ENCODE measurements at places on chromosomes 7 and 10.

GRCh38 chr10:74103560-74104258, 46.9 kb downstream of the AP3M1 start:
- no peak for DNase-seq

DNA sequence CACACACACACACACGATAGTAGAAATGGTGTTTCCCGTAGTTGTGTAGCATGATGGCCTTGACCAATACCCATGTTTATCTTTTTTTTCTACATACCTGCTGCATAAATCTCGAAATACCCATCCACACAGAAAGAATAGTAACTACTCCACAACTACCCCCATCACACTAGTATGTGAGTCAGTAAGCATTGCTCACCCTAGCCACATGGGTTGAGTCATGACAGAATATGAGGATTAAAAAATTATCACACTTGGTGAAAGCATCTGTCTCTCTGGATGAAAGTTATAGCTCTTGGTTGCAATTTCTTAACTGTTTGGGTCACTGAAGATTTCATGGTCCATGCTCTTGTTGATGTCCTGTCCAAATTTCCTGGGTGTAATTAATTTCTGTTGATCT, 103.4 kb upstream of the MDFIC start:
- DNase-seq = no peak

DNA sequence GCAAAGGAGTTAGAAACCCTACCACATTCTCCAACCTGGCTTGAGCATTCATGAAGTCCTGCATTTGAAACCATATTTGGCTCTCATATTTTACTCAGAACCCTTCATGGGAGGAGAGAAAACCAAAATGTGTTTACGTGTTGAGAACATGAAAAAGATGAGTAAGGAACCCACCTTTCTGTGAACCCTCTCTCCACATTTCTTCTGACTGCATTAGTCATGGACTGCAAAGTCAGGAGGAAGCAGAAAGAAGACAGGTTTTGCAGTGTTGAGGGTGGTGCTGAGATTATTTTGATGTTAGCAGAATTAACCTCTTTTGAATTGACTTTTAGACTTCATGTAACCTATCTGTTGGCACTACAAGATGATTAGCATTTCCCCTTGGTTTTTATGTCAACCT, 4.9 kb downstream of the IFIT1B start:
- DNase-seq = no peak

DNA sequence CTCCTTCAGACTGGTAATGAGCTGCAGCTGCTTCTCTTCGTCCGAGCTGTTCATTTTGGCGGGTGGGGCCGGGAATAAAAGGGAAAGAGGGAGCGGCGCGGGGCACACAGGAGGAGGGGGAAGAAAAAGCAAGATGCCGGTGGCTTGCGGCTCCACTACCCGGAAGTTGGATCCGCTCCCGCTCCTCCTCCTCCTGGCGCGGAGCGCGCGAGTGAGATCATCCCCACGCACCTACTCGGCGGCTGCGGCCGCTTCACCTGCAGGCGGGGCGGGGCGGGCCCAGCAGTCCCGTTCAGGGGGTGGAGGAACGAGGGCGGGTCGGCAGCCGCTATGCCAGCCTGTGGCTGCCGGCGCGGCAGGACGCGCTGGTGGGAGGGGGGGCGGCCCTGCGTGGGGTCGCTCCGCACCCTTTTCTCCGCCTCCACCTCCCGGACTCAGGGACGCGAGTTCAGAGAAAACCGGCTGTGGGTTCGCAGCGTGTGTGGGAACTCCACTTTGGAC, at the start of gene SHTN1:
Gene SHTN1, minus strand, starts transcription at position 162 of the 501 bp plus-strand sequence. Its CDS starts 108 bp downstream, at position 54.
- DNase-seq = no peak

GRCh38 chr10:126135941-126136595, 239.7 kb downstream of the FANK1 start:
- peak; percentile 46 for DNase-seq

- DNase-seq = no peak
These were observed 1.6 kb downstream of the PSAP start for GRCh38 chr10:71849461-71849908.

DNA sequence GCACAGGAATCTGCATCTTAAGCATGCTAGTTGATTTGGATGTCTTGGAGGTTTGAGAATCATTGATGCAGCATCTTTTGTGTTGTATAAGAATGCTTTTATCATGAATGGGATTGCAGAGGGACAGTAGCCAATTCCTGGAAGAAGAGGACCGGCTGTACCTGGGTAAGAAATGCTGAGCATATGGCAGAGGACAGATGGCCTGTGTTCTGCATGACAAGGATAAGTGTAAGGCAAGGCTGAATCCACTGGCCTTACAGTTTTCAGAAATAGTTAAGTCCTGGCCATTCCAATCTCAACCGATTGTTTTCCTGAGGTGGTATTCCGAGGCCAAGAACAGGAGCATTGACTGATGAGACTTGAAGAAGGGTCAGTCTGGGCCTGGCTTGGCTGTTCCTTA, 24.4 kb upstream of the KBTBD2 start:
- no peak for DNase-seq

GRCh38 chr10:30396698-30397097, 37.3 kb upstream of the MAP3K8 start:
- no peak for DNase-seq

- DNase-seq = no peak
These were observed 809 bp upstream of the OGA start for GRCh38 chr10:101818872-101819633.
